ENCODE measurements at places on chromosomes 5 and 9.

DNA sequence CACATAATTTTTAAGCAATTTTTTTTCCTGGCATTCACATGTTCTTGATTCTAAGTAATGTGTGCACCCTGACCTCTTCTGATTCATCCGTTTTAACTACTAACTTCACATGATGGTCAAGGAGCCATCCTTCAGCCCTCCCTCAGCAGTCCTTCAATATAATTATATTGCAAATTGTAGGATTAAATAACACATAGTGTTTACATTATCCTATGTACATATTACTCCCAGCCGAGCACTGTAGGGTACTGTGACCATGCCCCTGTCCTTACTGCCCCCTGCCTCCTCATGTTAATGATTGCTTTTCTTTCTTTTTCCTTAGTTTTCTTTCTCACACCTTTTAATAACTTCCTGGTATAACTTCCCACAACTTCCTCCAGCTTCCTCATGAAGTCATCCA is 96.3 kb upstream of the FANCC start:
- no peak for DNase-seq

GRCh38 chr9:129988607-129989361 is 54.2 kb downstream of the FNBP1 start:
- no peak for DNase-seq

DNA sequence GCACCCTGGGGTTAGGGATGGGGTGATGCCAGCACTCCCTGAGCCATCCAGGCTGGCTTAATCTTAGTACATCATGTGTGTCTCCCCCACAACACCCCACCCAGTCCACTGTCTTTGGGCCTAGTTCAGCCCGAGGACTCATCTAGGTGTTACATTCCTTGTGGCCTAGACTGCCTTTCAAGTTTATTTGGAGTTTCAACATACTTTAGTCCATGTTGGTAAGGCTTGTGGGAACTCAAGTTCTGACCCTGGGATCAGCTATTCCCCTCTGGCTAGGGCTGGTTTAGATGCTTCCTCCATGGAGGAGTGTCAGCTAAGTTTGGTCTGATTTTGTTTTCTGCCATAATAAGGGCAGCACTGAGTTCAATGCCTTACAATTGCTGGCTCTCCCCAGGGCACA is 302.4 kb downstream of the SMARCA2 start:
- DNase-seq: no peak

GRCh38 chr5:37075399-37075950 is 173.7 kb downstream of the CPLANE1 start:
- DNase-seq: no peak

- no peak for DNase-seq
These were observed 1293.8 kb downstream of the PTPRD start for GRCh38 chr9:9319007-9319406.

DNA sequence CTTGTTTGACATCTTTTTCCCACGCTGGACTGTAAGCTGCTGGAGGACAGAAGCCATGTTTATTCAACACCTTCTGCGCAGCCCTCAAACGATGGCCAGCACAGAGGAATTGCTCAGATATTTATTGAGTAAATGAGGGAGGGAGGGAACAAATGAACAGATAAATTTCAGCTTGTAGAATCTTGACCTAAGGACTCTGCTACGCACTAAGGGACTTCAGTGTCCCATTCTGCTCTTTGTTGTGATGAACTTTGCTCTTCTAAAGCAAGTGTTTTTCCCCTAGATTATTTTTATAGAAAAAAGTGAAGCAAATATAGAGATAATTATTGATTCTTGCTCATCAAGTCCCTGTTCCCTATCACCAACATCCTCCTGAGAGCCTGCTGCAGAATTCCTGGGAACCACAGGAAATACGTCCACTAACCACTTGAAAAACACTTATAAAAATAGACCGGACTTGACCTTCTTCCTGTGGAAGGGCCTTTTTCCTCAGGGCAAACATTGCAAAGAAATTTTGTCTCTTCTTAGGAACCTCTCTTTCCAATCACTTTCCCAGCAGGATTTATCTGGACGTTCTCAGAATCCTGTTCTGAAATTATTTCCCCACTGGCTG is 54.9 kb downstream of the FGF1 start:
- no peak for DNase-seq

DNA sequence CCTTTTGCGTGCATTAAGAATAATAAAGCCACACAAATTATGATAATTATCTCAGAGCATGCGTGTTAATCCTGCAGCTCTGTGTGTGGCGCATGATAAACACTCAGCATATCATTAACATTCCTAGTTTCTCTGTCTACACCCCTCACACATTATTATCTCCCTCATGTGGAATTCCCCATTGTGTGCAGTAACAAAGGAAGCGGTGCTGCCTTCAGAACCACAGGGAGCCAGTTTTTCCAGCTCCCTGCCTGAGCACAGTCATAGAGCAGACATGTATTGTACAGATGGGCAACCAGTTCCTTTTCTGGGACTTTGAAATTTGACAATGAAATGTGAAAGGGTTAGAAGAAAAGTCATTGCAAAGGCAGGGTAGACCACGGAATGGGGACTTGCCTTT is 1365.5 kb upstream of the CDH9 start:
- DNase-seq: peak; percentile 32

DNA sequence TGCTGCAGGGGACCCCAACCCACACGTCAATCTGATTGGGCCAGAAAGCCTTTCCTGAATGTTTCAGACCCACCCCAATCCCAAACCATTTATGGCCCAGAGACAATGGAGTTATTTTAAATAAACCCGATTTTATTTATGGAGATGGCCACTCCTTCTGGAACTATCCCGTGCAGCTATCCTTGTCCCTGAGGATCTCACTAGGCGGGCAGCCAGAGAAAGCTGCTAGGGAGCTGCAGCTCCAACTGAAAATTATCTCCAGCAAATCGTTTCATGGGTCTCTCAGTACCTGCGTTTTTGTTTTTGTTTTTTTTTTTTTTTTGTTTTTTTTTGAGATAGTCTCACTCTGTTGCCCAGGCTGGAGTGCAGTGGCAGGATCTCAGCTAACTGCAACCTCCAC is 23.0 kb downstream of the C1QTNF2 start:
- no peak for DNase-seq

GRCh38 chr5:178383919-178384815 is 151.6 kb upstream of the PHYKPL start:
- no peak for DNase-seq

Measured in fibroblast of skin of scalp (primary cell).